NCI-H524 treated with DMSO at 0.1 percent for 48 hours (cell line): ENCODE measurements at places on chromosomes 1 and 21.

DNA sequence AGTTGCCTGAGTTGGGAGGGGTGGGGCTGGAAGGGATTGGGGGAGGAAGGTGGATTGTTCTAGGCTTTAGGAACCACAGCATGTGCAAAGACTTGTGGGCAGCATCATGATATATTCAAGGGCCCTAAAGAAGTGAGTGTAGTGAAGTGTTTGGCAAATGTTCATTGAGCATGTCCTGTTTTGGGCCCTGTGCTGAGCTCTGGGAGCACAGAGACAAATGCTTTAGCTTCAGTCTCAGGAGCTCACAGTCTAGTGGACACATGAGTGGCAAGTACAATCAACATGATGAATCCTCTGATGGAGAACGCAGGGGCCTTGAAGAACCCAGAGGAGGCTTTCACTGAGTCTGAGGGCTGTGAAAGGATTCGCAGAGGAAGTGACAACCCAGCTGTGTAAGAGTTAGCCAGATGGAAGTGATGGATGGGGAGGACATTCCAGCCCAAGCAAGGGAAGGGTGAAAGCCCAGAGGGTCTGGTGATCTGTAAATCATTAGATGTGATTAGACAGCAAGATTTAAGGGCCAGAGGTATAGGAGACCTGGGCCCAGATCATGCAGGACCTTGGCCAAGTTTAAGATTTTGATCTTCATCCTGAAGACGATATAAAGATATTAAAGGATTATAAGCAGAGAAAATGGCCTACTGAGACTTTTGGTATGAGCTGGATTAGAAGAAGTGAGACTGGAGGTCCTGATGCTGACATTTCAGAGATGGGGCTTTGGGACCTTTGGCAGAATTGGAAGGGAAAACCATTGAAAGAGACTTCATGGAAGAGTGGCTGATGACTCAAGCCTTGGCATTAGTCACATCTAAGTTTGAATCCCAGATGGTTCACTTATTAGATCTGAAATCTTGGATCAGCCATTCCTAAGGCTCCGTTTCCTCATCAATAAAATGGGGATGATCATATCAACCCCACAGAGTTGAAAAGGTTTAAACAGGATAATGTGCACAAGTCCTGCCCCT lies 4.6 kb downstream of the IPO13 start:
- no peak for DNase-seq

GRCh38 chr21:45535341-45536081 lies 6.7 kb downstream of the SLC19A1 start:
- no peak for DNase-seq

- DNase-seq: peak; percentile 39
These were observed 503.5 kb upstream of the PKN2 start for GRCh38 chr1:88180449-88181108.

GRCh38 chr1:25991937-25992688 lies 5.8 kb downstream of the PAFAH2 start:
- DNase-seq: peak; percentile 61

DNA sequence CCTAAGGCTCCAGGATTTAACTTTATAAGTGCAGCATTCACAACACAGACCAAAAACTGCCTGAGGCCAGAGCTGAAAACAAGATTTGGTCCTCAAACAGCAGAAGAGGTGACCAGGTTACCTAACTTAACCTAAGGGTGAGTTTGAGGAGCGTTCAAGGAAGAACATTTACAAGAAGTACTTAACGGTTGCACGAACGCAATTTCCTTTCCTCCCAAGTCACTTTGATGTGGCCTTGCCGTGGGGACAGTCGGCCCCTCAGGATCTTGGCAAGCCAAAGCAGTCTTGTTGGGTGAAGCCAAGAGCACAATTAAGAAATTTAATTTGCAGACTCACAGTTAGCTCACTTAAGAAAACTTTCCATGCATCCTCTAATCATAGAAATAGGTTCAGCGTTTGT lies 202.6 kb upstream of the COA6 start:
- no peak for DNase-seq

- no peak for DNase-seq
These were observed 13.7 kb downstream of the CD84 start for GRCh38 chr1:160565564-160565963.
